ENCODE measurements at places on chromosomes 4 and X.

DNA sequence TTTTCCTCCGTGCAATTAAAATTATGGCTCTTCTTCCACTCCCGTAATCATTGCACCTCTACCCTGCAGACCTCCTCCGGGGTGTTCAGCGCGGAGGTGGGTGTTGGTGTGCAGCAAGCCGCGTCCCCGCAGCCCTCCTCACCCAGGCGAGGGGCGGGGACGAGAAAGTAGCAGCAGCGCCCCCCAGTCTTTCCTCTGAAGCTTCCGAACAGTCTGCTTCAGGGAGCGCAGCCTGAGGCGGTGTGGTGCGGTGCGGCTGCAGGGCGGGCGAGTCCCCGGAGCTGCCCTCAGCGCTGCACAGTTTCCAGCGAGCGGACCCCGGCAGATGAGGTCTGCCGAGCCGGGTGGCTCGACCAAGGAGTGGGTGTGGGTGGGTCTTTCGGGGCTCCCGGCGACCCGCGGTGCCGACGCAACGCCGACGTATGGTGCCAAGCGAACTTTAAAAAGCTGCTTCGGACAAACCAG, at the start of gene FRAS1:
FRAS1 (plus strand) TSS at position 189 of the 465 bp plus-strand sequence. CDS start 687 bp downstream, outside the sequence.
- peak within 1 kb of the TSS; percentile 87 for H3K27ac ChIP-seq
- peaks cover 14% of the 10 kb centered on the region for H3K4me1 ChIP-seq
- no peaks in the 10 kb centered on the region for H3K36me3 ChIP-seq
- peak; percentile 38 for DNase-seq
- H3K4me3 ChIP-seq: peak within 1 kb of the TSS; percentile 57

DNA sequence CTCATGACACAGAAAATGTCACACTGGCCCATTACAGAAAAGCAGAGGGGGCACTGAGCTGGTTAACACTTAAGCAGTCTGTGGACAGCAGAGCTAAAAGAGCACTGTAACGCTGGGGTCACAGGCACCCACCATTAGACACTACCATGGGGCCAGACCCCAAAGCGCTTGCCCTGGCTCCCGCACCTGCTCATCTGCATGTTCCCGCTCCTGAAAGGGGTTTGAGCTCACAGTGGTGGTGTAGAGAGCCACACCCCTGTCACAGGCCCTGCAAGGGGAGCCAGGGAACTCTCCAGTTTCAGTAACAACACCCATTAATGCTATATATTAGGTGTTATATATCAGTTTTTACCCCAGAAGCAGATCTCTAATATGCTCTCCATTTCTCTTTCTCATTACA, 187.0 kb downstream of the ANKRD50 start:
- no peak for DNase-seq
- no peaks in the 10 kb centered on the region for H3K4me1 ChIP-seq
- no peak overlapping the region for H3K27ac ChIP-seq
- H3K36me3 ChIP-seq: no peaks in the 10 kb centered on the region
- no peaks in the 10 kb centered on the region for H3K27me3 ChIP-seq

GRCh38 chr4:17619416-17620105, 5.1 kb downstream of the MED28 start:
- H3K27ac ChIP-seq: no peak overlapping the region
- no peak overlapping the region for H3K4me3 ChIP-seq
- H3K27me3 ChIP-seq: no peaks in the 10 kb centered on the region
- H3K4me1 ChIP-seq: peaks cover 42% of the 10 kb centered on the region
- no peaks in the 10 kb centered on the region for H3K36me3 ChIP-seq

- DNase-seq: no peak
- no peak overlapping the region for H3K27ac ChIP-seq
- no peaks in the 10 kb centered on the region for H3K36me3 ChIP-seq
- no peaks in the 10 kb centered on the region for H3K4me1 ChIP-seq
- H3K27me3 ChIP-seq: no peaks in the 10 kb centered on the region
- H3K4me3 ChIP-seq: no peak overlapping the region
Measured at GRCh38 chr4:134126000-134126560, 75.5 kb downstream of the PABPC4L start.

DNA sequence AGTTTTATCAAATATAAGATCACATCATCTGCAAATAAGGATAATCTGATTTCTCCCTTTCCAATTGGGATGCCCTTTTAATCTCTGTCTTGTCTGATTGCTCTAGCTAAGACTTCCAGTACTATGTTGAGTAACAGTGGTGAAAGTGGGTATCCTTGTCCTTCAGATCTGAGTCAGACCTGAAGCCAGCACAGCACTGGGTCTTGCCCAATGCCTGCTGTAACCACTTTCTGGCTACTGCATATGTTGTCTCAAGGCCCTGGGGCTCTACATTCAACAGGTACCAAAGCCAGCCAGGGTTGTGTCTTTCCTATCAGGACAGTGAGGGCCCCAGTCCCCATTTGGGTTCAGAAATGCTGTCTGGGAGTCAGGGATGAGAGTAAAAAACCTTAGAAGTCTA, 90.3 kb downstream of the CYSLTR1 start:
- H3K36me3 ChIP-seq: no peaks in the 10 kb centered on the region
- H3K27ac ChIP-seq: no peak overlapping the region
- no peak for DNase-seq
- H3K4me1 ChIP-seq: no peaks in the 10 kb centered on the region

DNA sequence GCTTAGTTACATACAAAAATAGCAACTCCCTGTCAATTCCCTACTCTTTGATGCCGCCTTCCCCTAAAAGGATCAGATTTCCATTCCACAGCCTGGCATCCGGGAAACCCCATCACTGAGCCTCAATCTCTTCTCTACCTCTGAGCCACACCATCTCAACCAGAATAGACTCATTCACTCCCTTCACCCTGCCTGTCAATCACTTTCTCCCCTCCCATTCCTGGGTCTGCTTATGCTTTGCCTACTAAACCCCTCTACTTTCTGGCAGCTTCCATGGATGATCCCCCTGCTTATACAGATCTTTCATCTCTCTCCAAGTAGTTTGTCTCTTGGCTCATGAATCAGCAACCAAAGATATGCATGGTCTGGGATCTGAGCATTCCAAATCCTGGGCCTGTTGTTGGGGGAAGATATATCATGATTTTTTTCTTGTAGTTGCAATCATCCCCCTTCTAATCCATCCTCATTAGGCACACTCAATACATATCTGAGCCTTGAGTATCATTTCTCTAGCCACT, 2.6 kb downstream of the AMER1 start:
- peaks cover 14% of the 10 kb centered on the region for H3K4me1 ChIP-seq
- H3K27me3 ChIP-seq: no peaks in the 10 kb centered on the region

- peak overlapping the region; percentile 37 for H3K4me3 ChIP-seq
- no peaks in the 10 kb centered on the region for H3K27me3 ChIP-seq
- H3K4me1 ChIP-seq: peaks cover 8% of the 10 kb centered on the region
- no peak for DNase-seq
Measured at GRCh38 chr4:148447681-148448080, 5.5 kb upstream of the NR3C2 start.

- no peak within 1 kb of the TSS for H3K27ac ChIP-seq
- DNase-seq: peak; percentile 64
- H3K27me3 ChIP-seq: no peaks in the 10 kb centered on the region
- no peaks in the 10 kb centered on the region for H3K36me3 ChIP-seq
- no peaks in the 10 kb centered on the region for H3K4me1 ChIP-seq
- H3K4me3 ChIP-seq: no peak within 1 kb of the TSS
Measured at GRCh38 chrX:16123222-16123786, at the start of gene GRPR. GRPR (plus strand) TSS chrX:16123565; CDS start chrX:16123954, 389 bp downstream.

DNA sequence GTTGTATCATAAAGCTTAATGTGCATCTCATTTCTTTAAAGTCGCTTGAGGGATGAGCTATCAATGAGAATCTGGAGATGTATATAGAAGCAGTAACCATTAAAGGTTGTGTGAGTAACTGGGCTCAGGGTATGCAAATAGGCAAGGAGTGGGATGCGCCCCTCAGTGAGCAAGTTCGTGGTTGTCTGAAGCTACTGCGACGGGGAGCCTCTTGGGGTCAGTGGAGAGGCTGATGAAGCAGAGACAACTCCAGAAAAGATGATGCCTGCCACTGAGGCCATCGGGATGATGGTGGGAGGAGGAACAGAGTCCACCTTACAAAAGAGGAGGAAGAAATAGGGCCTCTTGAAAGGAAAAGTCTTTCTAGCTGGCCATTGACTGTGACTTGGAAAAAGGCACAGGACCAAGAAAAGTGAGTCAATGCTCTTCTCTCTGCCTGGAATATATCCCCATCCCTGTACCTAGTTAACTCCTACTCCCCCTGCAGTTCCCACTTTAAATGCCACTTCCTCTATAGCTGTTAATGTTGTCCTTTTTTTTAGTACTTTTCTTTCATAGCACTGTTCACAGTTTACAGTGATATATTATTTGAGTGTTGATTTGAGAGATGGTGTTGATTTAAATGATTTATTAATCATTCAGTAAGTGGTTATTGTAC, 51.4 kb upstream of the LSM6 start:
- no peaks in the 10 kb centered on the region for H3K36me3 ChIP-seq
- no peaks in the 10 kb centered on the region for H3K4me1 ChIP-seq
- no peak overlapping the region for H3K4me3 ChIP-seq
- DNase-seq: no peak

DNA sequence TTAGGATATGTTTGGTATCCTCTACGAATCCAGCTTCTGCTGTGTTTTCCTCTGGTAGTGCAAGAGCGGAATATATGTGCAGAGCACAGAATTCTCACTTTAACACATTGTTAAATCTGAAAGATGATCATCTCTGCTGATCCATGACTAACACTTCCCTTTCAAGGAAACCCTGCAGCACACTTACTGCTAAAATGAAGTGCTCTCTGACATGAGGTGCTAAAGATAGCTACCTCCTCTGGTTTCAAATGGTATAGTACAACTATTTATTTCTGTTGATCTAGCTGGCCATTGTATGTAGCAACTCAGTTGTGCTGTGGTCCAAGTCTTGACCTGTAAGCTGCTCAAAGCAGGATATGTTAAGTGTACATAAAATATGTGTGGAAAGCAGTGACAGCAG, 162.4 kb upstream of the FMR1 start:
- no peak overlapping the region for H3K4me3 ChIP-seq
- no peaks in the 10 kb centered on the region for H3K4me1 ChIP-seq
- H3K27me3 ChIP-seq: no peaks in the 10 kb centered on the region
- H3K27ac ChIP-seq: no peak overlapping the region
- DNase-seq: no peak

- peaks cover 18% of the 10 kb centered on the region for H3K4me1 ChIP-seq
- H3K27me3 ChIP-seq: no peaks in the 10 kb centered on the region
- no peaks in the 10 kb centered on the region for H3K36me3 ChIP-seq
- no peak overlapping the region for H3K27ac ChIP-seq
Measured at GRCh38 chr4:6769233-6769988, 13.1 kb upstream of the KIAA0232 start.

DNA sequence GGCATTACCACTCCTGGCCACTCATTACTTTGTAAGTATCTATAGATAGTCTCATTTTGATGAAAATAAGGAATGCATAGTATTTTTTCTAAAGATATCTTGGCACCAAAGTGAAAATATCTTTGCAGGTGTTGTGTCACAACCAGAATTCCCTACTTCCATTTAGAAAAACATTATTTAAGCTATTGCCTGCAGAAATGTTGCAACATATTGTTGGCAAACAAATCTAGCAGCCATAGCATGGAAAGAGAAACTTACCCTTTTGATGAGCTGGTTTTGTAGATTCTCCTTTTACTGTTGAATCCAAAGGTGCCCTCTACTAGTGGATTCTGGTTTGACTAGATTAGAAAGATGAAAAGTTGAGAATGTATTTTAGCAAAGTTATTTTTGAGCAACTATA, 138.8 kb downstream of the AREG start:
- DNase-seq: no peak
- no peak overlapping the region for H3K27ac ChIP-seq
- H3K27me3 ChIP-seq: no peaks in the 10 kb centered on the region
- H3K4me3 ChIP-seq: no peak overlapping the region
- H3K4me1 ChIP-seq: no peaks in the 10 kb centered on the region

- H3K4me3 ChIP-seq: no peak overlapping the region
- no peak overlapping the region for H3K27ac ChIP-seq
- H3K27me3 ChIP-seq: no peaks in the 10 kb centered on the region
- no peaks in the 10 kb centered on the region for H3K4me1 ChIP-seq
Measured at GRCh38 chr4:142809559-142809958, 36.5 kb downstream of the INPP4B start.

DNA sequence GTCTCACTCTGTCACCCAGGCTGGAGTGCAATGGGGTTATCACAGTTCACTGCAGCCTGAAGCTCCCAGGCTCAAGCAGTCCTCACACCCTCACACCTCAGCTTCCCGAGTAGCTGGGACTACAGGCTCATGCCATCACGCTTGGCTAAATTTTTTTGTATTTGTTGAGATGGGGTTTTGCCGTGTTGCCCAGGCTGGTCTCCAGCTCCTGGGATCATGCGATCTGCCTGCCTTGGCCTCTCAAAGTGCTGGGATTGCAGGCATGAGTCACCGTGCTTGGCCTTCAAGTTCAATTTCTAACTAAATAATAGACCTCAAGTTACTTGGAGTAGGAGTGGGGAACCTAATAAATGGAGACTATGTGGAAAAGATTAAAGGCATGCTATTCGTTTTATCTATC, 48.9 kb downstream of the MND1 start:
- H3K27ac ChIP-seq: no peak overlapping the region
- no peak overlapping the region for H3K4me3 ChIP-seq
- no peaks in the 10 kb centered on the region for H3K4me1 ChIP-seq
- H3K36me3 ChIP-seq: no peaks in the 10 kb centered on the region
- no peaks in the 10 kb centered on the region for H3K27me3 ChIP-seq

- peaks cover 14% of the 10 kb centered on the region for H3K27me3 ChIP-seq
- H3K4me1 ChIP-seq: no peaks in the 10 kb centered on the region
- H3K27ac ChIP-seq: no peak overlapping the region
- H3K36me3 ChIP-seq: no peaks in the 10 kb centered on the region
Measured at GRCh38 chrX:131054906-131055305, 3.2 kb upstream of the ARHGAP36 start.

GRCh38 chr4:13541720-13542576, 2.4 kb downstream of the NKX3-2 start:
- H3K27me3 ChIP-seq: peaks cover 100% of the 10 kb centered on the region
- H3K36me3 ChIP-seq: no peaks in the 10 kb centered on the region
- peaks cover 20% of the 10 kb centered on the region for H3K4me1 ChIP-seq
- H3K4me3 ChIP-seq: peak overlapping the region; percentile 19
- no peak for DNase-seq

DNA sequence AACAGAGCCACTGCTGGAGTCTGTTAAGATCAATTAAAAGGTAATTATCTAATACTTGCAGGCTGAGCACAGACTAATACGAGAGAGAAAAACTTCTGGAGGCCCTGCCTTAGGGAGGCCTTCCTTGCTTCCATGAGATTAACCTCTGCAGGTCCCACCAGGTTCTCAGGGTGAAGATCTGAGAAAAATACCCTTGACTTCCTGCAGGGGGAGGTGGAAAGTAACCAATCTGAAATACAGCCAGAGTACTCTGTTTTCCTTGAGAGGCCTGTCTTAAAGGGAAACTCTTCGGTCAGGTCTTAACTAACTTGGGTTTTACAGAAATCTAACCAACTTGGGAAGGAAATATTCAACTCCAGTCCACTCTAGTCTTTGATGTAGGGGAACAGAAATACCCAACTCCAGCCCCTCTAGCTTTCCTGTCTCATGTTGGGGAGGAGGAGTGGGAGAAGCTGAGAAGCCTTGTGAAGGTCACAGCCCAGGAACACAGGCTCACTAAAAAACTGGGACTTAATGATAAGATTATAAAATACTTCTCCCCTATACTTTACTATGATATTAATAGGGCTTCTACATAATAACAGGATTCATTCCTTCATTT, 77.1 kb downstream of the TBCK start:
- H3K27me3 ChIP-seq: no peaks in the 10 kb centered on the region
- no peaks in the 10 kb centered on the region for H3K4me1 ChIP-seq
- H3K4me3 ChIP-seq: no peak overlapping the region
- no peak for DNase-seq
